AG04450 (cell line): ENCODE measurements at places on chromosomes 11 and 22.

DNA sequence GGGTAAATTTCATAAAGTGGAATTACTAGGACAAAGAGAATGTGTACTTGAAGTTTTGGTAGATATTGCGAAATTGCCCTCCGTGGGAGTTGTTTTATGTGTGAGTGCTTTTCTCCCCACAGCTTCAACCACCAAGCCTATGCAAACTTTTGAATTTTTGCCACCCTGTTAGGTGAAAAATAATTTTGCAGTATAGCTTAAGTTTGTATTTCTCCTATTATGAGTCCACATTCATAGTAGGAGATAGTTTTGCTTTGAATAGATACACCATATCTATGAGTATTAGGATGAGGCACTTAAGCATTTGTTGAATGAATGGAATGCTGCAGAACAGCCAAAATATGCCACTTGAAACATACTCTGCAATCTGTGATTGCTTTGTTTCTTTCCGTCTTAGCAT lies 43.6 kb downstream of the UVRAG start:
- no peak for DNase-seq

DNA sequence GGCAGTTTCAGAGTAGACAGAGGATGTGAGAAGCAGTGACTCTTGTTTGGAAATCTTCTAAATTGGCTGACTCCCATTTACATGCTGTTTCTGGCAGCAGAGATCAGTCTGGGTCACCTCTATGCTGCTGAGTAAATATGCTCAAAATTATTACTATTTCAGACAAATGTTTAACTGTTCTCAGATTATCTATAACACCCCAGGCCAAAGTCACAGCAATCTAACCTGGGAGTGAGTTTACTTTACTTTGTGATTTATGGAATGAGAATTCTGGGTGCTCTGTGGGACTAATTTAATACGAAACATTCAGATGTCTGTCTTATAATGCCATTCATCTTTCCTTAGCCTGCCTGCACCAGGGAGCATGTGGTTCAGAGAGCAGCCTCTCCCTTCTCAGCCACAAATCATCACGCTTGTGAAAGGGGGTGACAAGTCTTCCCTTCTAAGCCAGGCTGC lies 282.5 kb upstream of the MPPED2 start:
- DNase-seq, result no peak

DNA sequence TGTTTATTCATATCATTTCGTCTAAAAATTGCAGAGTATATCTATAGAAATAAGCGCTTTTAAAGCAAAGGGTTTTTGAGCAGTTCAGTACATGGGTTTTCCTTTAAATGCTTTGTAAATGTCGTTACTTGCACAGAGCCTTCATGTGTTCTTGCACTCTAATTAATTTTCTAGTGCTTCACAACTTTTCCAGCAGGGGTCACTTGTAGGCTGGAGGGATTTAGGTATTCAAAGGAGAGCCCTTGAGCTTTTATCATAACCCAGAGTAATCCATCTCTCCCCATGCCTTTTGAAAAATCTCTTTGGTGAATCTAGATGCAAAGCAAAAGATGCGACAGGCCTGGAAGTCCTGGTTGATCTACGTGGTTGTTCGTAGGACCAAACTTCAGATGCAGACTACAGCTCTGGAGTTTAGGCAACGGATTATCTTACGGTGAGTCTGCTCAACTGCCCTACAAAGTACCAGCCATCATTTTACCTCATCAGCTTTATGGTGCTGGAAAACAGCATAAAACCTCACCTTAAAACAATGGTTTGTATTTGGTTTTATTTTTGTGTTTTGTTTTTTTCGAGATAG lies 60.4 kb downstream of the SFI1 start:
- DNase-seq, result peak; percentile 8

GRCh38 chr11:84313830-84314359 lies 1027.7 kb upstream of the CCDC90B start:
- no peak for DNase-seq

GRCh38 chr11:78400702-78401101 lies 16.9 kb downstream of the GAB2 start:
- DNase-seq, result no peak
